ENCODE measurements at places on chromosomes 7 and 10.

- DNase-seq: peak; percentile 27
Measured at GRCh38 chr10:119315128-119316001, 108.0 kb downstream of the GRK5 start.

DNA sequence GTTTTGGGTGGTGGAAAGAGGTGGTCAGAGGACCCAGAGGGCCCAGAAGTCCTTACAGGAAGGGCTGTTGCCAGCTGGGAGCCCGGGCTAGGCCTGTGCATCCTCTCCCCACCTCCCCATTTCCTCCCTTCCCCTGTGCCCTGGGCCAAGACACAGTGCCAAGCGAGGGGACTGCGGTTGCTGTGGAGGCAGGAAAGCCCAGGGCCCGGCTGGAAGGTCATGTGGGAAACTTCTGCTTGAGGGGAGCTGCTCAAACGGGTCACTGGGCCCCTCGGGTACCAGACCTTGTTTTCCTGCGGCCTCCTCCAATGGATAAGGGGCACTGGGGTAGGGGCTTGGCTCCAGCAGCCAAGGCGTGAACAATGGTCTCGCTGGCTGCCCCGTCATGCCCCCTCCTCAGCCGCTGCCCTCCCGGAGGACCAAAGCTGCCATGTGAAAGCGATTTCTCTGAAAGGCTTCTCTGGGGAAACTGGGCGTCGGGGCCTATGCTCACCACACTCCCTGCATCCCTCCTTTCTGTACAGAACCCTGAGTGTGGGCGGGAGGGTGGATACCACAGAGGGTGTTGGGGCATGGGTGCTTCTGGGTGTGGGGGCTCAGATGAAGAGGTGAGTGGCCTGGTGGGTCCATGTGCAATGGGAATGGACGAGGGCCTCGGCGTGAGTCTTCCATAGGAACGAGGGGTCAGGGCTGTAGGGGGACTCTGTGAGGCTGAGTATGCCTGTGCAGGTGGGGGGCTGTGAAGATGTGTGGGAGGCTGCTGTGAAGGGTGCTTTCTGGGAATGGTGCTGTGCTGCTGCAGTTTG, 135.3 kb downstream of the PTPN20 start:
- no peak for DNase-seq

- no peak for DNase-seq
Measured at GRCh38 chr10:28822719-28823464, 145.6 kb downstream of the BAMBI start.

- DNase-seq: no peak
Measured at GRCh38 chr7:140384894-140385545, 13.3 kb downstream of the SLC37A3 start.

DNA sequence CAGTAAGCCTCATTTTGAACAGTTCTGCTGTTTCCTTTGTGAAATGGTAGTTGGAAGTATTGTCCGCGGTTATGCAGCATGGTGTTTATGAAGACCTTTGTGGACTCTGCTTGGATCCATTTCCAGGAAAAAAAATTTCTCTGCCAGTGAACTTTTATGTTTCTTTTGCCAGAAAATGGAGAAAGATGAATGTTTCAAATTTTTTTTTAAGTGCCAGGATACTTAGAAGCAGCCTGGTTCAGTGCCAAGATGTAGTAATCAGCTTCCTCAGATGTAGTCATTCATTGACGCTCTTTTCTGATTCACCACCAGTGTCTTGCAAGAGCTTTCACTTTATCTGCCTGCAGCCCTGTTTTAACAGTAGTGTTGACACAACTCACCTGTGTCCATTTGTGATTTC, 258.2 kb downstream of the SDK1 start:
- DNase-seq: no peak

DNA sequence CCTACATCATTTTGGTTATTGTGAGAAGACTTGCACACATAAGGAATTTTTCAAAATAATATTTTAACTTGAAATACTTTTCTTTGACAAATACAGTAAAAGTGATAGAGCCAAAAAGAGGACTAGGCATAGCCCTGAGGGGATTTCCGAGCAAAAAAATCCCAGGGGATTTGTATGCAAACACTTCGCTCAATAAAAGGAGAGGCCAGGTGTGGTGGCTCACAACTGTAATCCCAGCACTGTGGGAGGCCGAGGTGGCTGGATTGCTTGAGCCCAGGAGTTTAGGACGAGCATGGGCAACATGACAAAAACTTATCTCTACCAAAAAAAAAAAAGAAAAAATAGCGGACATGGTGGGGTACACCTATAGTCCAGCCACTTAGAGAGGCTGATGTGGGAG, 193.0 kb downstream of the PCDH15 start:
- DNase-seq: no peak

- no peak for DNase-seq
Measured at GRCh38 chr7:37993060-37993501, 72.6 kb downstream of the EPDR1 start.

DNA sequence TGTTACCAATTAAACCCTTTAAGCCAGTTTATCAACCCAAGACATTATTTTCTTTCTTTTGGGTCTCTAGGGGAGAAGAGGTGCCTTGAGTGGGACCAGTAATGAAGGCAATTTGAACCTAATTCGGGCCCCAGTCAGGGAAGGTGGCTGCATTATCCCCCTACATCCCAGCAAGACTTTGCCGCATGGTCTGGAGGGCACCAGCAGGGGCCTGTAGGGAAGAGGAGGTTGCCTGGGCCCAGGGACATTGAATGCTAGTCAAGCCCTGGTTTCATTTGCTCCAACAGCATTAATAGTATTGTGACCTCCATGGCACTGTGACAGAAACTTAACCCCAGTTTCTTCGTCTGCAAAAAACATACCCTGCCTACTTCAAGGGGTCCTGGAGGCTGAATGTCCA, 108.8 kb downstream of the CUX1 start:
- DNase-seq: no peak

DNA sequence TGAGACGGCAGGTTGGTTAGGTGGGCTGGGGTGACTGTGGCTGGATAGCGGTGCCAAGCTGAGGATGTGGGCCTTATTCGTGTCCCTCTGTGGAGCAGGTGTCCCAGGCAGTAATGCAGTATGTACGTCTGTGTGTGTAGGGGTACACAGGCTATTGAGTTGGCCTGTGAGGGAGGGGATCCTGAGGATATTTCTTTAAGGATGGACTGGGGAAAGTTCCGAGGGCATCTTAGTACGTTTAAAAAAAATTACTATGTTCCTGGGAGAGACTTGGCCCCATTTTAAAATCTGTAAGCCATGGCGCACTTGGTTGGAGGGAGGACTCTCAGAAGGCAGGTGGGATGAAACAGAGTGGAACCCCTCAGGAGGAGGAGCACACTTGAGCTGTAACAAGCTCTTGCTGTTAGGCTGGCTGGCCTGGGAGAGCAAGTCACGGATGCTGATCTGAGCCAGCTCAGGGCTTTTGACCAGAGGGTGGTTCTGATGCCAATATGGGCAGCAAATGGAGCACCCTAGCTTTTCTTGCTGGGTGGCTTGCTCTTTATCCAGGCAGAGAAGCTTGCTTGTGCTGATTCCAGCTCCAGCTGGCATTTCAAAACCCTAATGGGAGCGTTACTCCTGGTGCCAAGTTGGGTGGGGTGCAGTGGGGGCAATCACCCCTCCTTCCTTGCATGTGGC, 765 bp downstream of the WBP1L start:
- peak; percentile 8 for DNase-seq

DNA sequence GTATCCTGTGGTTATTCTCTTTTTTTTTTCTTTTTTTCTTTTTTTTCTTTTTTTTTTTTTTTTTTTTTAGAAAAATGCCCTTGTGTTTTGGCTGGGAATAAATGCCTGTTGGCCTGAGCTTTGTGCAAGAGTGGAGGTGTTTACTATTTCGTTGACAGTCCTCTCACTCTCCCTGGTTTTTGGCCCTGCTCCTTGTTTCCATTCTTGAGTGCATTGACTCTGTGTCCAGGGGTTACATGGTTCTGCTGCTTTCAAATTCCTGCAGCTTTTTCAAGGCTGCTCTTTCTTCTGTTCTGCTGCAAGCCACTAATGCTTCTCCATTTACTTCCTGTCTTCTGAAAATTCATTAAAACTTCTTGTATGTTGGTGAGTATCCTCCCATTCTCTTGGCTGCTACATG, 59.7 kb upstream of the TBX20 start:
- DNase-seq: no peak

DNA sequence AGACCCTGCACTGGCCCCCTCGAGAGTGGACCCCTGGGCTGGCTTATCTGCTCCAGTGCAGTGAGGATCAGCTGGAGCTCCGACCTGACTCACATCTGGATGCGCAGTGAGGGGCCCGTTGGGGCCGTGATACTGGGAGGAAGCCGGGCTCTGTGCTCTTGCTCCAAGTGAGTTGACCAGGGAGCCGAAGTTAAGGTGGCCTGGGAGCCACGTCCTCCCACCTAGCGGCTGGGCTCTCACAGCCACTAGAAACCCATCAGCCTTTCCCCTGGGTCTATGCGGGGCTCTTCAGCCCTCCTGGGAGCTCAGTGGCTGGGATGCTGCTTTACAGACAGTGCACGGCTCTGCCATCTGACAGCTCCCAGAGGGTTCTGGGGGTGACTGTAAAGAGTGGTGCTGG, 9.1 kb downstream of the ALKBH4 start:
- DNase-seq: no peak

DNA sequence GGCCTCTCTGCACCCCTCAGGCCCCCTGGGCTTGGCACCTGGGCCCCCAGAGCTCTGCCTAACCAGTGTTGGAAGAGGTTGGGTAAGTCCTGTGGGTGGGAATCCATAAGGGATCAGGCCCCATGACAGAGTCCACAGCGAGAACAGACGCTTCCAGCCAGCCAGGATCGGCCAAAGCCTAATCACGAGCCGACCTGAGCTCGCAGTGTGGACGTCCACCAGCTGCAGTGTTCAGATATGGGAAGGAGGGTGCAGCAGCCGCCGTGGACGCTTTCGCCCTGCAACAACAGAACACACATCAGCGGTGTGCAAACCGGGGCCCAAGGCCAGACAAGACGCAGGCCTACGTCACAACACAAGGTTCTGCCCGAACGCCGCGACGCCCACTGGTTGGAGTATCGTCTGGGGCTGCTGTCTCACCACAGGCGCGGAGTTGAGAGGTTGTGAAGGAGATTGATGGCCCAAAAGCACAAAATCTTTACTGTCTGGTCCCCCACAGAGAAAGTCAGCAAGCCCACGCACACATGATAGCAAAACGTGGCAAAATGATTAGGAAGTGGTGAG, 102.1 kb downstream of the FOXL3 start:
- DNase-seq: no peak

GRCh38 chr7:131045526-131045925, 282.1 kb upstream of the MKLN1 start:
- DNase-seq: no peak

GRCh38 chr7:100372256-100372655, 1.0 kb upstream of the PILRA start:
- no peak for DNase-seq

- no peak for DNase-seq
Measured at GRCh38 chr7:55303220-55303619, 61.9 kb upstream of the LANCL2 start.

DNA sequence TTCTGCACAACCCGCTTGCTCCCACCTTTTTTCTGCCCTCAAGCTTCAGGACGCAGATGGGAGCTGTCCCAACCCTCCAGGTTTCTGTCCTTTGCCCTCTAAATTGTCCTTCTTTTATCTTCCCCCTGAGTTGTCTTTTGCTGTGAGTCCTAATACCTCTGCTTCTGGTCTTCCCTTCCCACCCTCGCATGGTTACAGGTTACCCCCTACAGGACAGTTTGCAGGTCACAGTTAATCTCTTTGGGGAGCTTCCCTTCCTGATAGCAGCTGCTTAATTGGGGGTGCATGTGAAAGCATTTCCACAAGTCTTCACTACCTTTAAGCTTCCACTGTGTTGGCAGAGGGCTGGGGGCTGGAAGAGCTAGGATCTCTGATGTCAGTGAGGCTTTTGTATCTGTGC, 121.5 kb upstream of the CXCL12 start:
- no peak for DNase-seq

DNA sequence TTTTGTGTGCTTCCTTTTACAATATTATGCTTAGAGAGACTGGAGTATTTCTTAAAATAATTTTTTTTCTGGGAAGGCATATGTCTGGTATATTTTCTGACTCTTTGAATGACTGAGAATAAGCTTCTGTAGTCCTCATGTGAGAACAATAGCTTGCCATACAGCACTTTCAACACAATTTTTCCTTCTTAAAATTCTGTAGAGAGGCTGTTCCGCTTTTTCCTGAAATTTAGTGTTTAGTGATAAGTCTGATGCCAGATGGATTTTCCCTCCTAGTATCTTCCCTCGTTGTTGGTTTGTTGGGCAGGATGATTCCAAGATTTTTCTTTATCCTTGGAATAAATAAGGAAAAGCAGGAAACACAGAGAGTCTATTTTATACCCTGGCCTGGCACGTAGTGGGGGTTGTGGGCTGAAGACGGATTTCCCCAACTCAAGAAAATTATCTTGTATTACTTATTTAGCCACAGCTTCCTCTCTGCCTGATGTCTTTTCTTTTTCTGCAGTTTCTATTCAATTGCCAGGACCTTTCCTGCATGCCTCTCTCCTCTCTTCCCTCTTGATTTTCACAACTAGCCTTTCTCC, 111.2 kb downstream of the AOAH start:
- no peak for DNase-seq

- no peak for DNase-seq
Measured at GRCh38 chr7:115779561-115779960, 251.0 kb downstream of the TFEC start.

DNA sequence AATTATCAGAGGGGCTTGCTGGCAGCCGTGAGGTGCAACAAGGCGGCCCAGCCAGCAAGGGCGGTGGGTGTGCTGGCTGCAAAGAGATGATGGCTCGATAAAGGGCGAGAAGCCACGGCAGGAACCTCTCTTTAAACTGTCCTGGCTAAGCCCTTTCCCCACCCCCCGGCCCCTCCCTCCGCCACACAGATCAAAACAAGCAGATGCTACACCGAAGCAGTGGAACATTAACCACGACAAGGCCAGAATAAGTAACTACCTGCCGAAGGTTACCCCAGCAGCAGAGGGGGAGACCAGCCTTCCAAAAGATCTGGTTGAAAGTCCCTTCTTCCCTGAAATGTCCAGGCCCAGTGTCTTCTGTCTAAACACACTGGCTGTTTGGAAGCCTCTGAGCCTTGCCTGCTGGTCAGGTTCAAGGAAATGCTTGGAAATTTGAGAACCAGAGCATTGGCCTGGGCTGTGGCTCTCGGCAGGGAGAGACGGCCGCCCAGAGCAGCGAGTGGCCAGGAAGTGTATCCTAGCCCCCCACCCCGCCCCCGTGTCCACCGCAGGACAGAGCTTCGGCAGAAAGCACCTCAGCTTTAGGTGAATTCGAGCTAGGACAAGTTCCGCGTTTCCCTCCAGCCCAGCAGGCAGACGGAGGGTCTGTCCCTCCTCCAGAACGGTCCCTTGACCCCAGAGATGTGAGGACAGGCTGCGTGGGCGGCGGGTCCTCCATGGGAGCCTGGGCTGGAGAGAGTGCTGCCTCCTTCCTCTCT, 2.1 kb downstream of the FAM20C start:
- DNase-seq: no peak

DNA sequence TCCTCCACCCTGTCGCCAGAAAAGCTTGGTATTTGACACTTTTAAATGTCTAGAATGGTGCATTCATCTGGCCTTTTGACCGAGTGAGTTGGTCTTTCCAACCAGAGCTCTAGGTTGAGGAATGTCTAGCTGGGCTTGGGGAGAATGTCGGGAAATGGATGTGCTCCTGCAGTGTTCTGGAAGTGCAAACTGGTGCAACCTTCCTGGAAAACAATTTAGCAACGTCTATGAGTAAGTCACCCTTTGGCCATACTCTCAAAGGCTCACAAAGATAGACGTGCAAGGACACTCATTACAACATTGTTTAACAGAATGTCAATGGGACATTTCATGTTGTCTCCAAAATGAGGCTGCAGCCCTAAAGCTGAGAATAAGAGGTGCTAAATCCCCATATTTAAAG, 12.2 kb upstream of the NMT2 start:
- DNase-seq: no peak

Measured in activated T-helper 1 cell treated with anti-CD3 and anti-CD28 coated beads, Interleukin-2, amount 50 U/mL, for 16 hours (primary cell).